ENCODE measurements at places on chromosomes 2 and 18. TPM values are rescaled to one million over a fixed set of nuclear protein-coding genes. Genes with fewer than 3 reads are reported as not detected.

GRCh38 chr2:196244966-196245365, 73.6 kb upstream of the STK17B start:
- DNase-seq = no peak

GRCh38 chr2:12212841-12213597, 466.6 kb downstream of the LPIN1 start:
- DNase-seq = no peak

- DNase-seq = no peak
Observed at GRCh38 chr2:110731064-110731463, 1.3 kb upstream of the ACOXL start.

DNA sequence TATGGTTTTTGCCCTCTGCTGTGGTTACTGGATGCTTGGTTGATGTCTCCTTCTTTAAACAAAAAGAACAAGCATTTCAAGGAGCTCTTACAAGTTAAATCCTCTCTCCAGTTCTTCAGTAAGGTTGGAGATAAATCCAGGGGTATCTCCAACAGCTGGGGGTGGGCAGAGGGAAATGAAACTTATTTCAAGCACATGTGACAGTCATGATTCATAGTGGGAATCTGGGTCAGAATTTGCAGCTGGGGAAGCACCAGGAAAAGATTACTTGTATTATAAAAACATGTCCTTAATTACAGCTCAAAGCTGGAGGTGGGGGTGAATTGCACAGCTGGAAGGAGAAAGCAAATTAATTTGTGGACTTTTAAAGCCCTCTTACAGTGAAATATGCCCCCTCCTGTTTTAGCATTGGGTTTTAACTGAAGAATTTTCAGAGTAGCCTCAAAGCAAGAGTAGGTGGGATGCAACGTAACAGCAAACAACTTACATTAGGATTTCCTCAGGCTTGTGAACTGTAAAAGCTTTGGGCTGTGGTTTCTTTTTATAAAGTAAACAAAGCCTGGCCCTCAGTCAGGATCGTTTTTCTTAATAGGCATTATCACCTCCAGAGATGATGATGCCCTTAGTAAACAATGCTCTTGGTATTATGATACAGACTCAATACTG, 596.4 kb downstream of the NYAP2 start:
- DNase-seq = no peak

Gene ALLC
- polyA plus RNA-seq = not detected

Gene RBKS
- 30.4 TPM for polyA plus RNA-seq

Gene HAAO
- 47.9 TPM for polyA plus RNA-seq

Gene UGT1A4
- polyA plus RNA-seq = 0.04 TPM
